CD14-positive monocyte (primary cell): ENCODE measurements at places on chromosomes 4 and X. TPM values are rescaled to one million over a fixed set of nuclear protein-coding genes. Genes with fewer than 3 reads are reported as not detected.

GRCh38 chr4:93751411-93751810, 77.1 kb upstream of the ATOH1 start:
- no peak overlapping the region for H3K27ac ChIP-seq
- no peaks in the 10 kb centered on the region for H3K27me3 ChIP-seq
- no peaks in the 10 kb centered on the region for H3K36me3 ChIP-seq
- no peaks in the 10 kb centered on the region for H3K4me1 ChIP-seq

NXF2B gene
- not detected for polyA plus RNA-seq

- no peaks in the 10 kb centered on the region for H3K4me1 ChIP-seq
- H3K27me3 ChIP-seq, result no peaks in the 10 kb centered on the region
- no peaks in the 10 kb centered on the region for H3K36me3 ChIP-seq
- no peak overlapping the region for H3K4me3 ChIP-seq
- DNase-seq, result no peak
Measured at GRCh38 chr4:55170462-55170861, 45.1 kb upstream of the KDR start.

GRCh38 chrX:150889131-150889530, 9.3 kb downstream of the CD99L2 start:
- H3K27ac ChIP-seq, result no peak overlapping the region
- no peaks in the 10 kb centered on the region for H3K4me1 ChIP-seq
- no peak overlapping the region for H3K4me3 ChIP-seq

DUSP21 gene
- not detected for polyA plus RNA-seq

DNA sequence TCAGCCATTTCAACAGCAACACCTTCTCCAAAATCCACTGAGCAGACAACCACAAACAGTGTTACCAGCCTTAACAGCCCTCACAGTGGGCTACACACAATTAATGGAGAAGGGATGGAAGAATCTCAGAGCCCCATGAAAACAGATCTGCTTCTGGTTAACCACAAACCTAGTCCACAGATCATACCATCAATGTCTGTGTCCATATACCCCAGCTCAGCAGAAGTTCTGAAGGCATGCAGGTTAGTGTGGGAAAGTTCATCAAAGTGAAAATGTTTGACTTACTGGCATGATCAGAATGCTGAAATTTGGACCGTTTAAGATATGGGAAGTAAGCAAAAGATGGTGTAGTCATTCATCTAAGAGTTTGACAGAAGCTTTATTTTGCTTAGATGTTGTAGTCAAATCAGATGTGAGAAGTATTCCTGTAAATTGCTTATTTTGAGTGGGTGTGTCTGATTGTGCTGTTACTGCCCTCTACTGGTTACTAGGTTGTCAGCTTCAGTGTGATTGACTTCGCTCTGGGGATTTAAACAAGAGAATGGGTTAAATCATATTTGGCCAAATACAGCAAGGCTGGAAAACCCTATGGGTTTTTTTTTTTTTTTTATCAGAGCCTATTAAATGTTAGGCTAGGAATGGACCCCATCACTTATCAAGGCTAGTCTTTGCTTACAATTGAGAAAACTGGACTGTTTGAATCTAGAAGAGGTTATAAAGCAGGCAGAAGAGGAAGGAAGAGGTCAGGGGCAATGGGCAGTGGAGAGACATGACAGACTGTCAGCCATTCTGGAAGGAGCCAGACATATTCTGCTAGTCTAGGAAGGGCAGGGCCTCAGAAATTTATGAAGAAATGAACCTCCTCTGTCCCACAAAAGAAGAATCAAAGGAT, 130.3 kb downstream of the DIPK2B start:
- no peaks in the 10 kb centered on the region for H3K27me3 ChIP-seq
- H3K36me3 ChIP-seq, result peaks cover 61% of the 10 kb centered on the region
- H3K4me1 ChIP-seq, result peaks cover 12% of the 10 kb centered on the region
- H3K27ac ChIP-seq, result no peak overlapping the region
